ENCODE measurements at places on chromosomes 5 and 9. TPM values are rescaled to one million over a fixed set of nuclear protein-coding genes. Genes with fewer than 3 reads are reported as not detected.

PCDHGB1 gene
- 0.35 TPM for total RNA-seq

PFN3 gene
- total RNA-seq, result not detected

SHISAL2B gene
- not detected for total RNA-seq

PCDHA12 gene
- not detected for total RNA-seq

OBP2B gene
- total RNA-seq, result not detected

BNIP1 gene
- total RNA-seq, result 25.1 TPM

F12 gene
- 2.8 TPM for total RNA-seq

PTGES gene
- total RNA-seq, result 4.4 TPM

TEX48 gene
- total RNA-seq, result not detected

CFAP77 gene
- not detected for total RNA-seq

PCDHGB7 gene
- 4.3 TPM for total RNA-seq

HCN1 gene
- not detected for total RNA-seq

IDNK gene
- total RNA-seq, result 7.8 TPM

SRD5A1 gene
- 5.2 TPM for total RNA-seq

SPATA31C1 gene
- not detected for total RNA-seq

INSL4 gene
- total RNA-seq, result not detected

ADGRD2 gene
- total RNA-seq, result not detected

FGF18 gene
- not detected for total RNA-seq

NR3C1 gene
- total RNA-seq, result 17.9 TPM

PCDHGB2 gene
- 0.53 TPM for total RNA-seq

UTP15 gene
- 10.1 TPM for total RNA-seq

TPPP gene
- under 0.01 TPM for total RNA-seq

PCDHA6 gene
- under 0.01 TPM for total RNA-seq

AGTPBP1 gene
- 4.3 TPM for total RNA-seq

HMMR gene
- 53.2 TPM for total RNA-seq

NELFB gene
- total RNA-seq, result 55.5 TPM

TICAM2 gene
- total RNA-seq, result 9.5 TPM

C7 gene
- 1.4 TPM for total RNA-seq

PCDHB9 gene
- total RNA-seq, result 0.18 TPM

ERCC8 gene
- total RNA-seq, result 12.2 TPM

IL13 gene
- total RNA-seq, result not detected

DDX4 gene
- not detected for total RNA-seq

ZBTB34 gene
- total RNA-seq, result 2.5 TPM

RANBP3L gene
- not detected for total RNA-seq

GHR gene
- total RNA-seq, result 2.6 TPM

CBY3 gene
- not detected for total RNA-seq

WDR38 gene
- total RNA-seq, result not detected

CTXN3 gene
- total RNA-seq, result not detected

ZNF879 gene
- total RNA-seq, result 1.9 TPM

TMEFF1 gene
- total RNA-seq, result under 0.01 TPM

RNF183 gene
- not detected for total RNA-seq

ZFP62 gene
- total RNA-seq, result 6.9 TPM

CEP72 gene
- 5.5 TPM for total RNA-seq

RFESD gene
- 0.58 TPM for total RNA-seq

FXN gene
- total RNA-seq, result 8.9 TPM

CDH18 gene
- not detected for total RNA-seq

LARP1 gene
- total RNA-seq, result 42.4 TPM

SLC6A18 gene
- not detected for total RNA-seq

PRDM9 gene
- total RNA-seq, result not detected

CLIC3 gene
- total RNA-seq, result 29.6 TPM

SLF1 gene
- total RNA-seq, result 1.4 TPM

CCNI2 gene
- not detected for total RNA-seq

NEUROG1 gene
- not detected for total RNA-seq

SLC9A3 gene
- total RNA-seq, result 2.1 TPM

PCDHA4 gene
- total RNA-seq, result not detected

GKAP1 gene
- total RNA-seq, result 1.4 TPM

RASEF gene
- not detected for total RNA-seq
